Hematopoietic multipotent progenitor cell treated with erythropoietin and hydrocortisone succinate and interleukin-3 and kit ligand, for 15 days (in vitro differentiated cells): ENCODE measurements at places on chromosomes 12 and 14.

DNA sequence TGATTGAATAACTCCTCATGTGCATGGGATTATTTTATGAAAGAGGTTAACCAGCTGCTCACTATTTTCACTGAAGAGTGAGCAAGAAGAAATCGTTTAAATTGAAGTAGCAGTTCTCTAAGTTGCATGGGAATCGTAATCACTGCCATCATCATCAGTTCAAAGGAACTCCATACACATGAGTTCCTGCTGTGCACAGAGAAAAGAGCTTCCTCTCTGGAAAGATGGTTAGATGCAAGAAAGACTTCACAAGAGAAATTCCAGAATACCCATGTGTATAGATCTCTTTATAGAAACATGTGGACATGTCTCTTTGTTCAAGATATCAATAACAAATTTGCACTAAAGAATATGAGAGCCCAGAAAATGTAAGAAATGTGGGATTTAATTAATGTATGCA lies 291.3 kb downstream of the PDZRN4 start:
- no peak for DNase-seq

- no peak for DNase-seq
Observed at GRCh38 chr12:88411689-88412088, 168.6 kb downstream of the KITLG start.

- no peak for DNase-seq
Observed at GRCh38 chr12:125583071-125583470, 517.8 kb downstream of the AACS start.

- DNase-seq, result no peak
Observed at GRCh38 chr14:52355016-52355431, 40.9 kb downstream of the PTGER2 start.

DNA sequence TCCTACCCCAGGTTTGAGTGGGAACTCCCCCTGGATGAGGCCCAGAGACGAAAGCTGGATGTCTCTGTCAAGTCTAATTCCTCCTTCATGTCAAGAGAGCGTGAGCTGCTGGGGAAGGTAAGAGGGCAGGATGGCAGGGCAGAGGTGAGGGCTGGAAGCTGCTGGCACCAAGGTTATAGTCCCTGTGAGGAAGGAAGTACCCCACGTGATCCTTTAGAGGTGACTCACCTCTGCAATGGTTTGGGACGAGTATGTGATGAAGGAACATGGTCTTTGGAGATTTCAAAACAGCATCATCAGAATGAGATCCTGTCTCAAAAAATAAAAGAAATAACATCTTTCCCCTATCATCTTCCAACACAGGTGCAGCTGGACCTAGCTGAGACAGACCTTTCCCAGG lies 9.2 kb upstream of the MYL6B start:
- DNase-seq, result no peak

- no peak for DNase-seq
Observed at GRCh38 chr12:98894412-98895085, 249.5 kb downstream of the APAF1 start.

DNA sequence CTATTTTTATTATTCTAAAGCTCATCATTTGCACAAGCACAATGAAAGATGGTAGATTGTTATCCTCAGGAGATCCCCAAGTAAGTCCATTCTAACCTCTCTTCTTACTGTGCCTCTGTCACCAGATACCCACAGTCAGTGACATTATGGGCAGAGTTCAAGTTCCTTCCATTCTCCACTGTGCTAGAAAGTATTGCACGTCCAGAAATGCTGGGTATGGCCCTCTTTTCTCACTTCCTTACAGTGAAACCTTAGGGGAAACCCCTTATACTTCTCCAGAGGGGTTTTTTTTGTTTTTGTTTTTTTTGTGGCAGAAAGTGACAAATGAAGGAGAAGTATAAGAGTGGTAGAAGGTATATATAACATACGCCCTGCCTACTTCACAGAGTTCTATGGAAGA lies 102.9 kb downstream of the DIO2 start:
- no peak for DNase-seq

DNA sequence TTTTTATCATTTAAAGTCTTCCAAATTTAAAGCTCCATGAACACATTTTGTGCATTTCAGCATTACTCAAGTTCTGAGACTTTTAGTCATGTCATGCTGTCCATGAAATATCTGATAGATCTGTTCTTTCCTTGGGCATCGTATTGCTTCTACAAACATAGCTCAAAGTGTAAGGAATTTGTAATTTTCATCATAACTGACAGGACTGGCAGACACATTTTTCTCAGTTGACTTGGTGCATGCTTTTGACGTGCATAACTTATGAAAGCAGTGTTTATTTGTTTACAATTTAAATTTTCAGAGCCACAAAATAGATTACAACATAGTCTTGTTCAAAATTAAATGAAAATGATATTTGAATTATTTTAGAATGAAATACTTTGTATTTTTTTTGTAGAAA lies 812.1 kb upstream of the NOVA1 start:
- DNase-seq, result no peak

DNA sequence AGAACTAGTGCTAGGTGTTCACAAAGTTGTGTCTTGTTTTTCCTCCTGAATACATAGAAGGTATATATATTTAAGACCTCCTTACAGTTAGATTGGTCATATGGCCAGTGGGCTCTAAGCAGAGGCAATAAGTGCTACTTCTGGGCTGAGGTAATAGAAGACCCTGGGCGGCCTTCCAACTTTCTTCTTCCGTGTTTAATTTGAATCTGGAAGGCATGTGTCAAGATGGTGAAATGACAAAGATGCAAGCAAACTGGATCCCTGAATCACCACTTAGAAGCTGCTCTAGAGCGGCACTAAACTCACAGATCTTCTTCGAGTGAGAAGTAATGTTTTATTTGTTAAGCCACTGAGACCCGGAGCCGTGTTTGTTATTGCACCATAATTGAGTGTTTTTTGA lies 201.0 kb upstream of the GZMB start:
- no peak for DNase-seq

- DNase-seq, result no peak
Observed at GRCh38 chr14:93970585-93970964, 5.8 kb downstream of the ASB2 start.

GRCh38 chr14:106080922-106081321 lies 554.5 kb downstream of the TMEM121 start:
- DNase-seq, result no peak

GRCh38 chr12:42325653-42326474 lies at the start of the genes PPHLN1 and ZCRB1:
Gene PPHLN1, plus strand, starts transcription at chr12:42326167. Its CDS starts 9,736 bp downstream, at chr12:42335903.
Gene ZCRB1, minus strand, starts transcription at chr12:42326094. Its CDS starts 1,992 bp downstream, at chr12:42324102.
- peak; percentile 86 for DNase-seq

- DNase-seq, result no peak
Observed at GRCh38 chr12:12797794-12798152, 12.3 kb downstream of the APOLD1 start.

GRCh38 chr12:8629486-8630033 lies 16.9 kb upstream of the AICDA start:
- no peak for DNase-seq

GRCh38 chr12:5521456-5522325 lies 89.8 kb downstream of the NTF3 start:
- no peak for DNase-seq

DNA sequence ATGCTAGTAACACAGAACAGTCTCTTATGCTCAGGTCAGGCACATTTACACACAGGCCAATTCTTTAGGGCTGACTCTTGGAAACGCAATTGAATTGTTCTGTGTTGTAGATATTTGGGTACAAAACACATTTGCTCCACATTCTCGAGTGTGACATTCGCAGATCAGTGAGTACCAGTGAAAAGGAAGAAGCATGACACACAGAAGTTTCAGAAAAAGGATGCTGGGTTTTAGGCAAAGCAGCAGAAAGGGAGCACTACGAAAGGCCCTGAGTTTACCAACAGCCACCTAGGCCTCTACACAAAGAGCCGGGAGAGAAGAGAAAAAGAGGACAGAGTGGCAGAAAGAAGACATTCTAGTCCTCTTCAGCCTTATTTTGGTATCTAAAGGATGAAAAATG lies 254.4 kb upstream of the BTG1 start:
- DNase-seq, result no peak

DNA sequence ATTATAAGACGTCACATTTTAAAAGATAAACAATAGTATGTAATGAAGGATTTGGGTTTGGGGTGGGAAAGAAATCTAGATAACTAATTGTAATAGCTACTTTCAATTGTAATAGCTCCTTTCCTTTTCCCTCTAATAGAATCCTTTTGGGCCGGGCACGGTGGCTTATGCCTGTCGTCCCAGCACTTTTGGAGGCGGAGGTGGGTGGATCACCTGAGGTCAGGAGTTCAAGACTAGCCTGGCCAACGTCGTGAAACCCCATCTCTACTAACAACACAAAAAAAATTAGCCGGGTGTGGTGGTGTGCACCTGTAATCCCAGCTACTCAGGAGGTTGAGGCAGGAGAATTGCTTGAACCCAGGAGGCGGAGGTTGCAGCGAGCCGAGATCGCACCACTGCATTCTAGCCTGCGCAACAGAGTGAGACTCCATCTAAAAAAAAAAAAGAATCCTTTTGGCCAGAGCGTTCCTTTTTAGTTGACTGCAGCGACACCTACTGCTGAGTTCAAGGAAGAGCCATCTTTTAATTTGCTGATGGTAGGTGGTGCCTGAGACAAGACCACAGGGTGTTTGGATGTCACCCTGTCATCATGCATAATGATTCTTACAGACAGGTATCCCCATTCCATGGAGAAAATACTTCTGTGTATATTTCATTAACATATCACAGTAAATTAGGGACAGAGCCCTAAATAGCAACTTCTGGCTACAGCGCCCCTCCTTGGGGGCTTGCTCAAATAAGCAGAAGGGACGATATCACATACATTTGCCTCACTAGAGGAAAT lies 79.5 kb downstream of the ARMH4 start:
- peak; percentile 46 for DNase-seq

- DNase-seq, result no peak
Observed at GRCh38 chr12:11729008-11729407, 79.5 kb downstream of the ETV6 start.

- DNase-seq, result no peak
Observed at GRCh38 chr14:94374116-94374515, 14.3 kb downstream of the SERPINA1 start.

- DNase-seq, result no peak
Observed at GRCh38 chr14:50792634-50793068, 38.3 kb downstream of the NIN start.

- no peak for DNase-seq
Observed at GRCh38 chr14:56895154-56895553, 84.9 kb upstream of the OTX2 start.

GRCh38 chr14:100644383-100644782 lies 57.2 kb upstream of the BEGAIN start:
- no peak for DNase-seq

GRCh38 chr14:30355431-30355913 lies 203.5 kb upstream of the G2E3 start:
- DNase-seq, result no peak

- no peak for DNase-seq
Observed at GRCh38 chr12:51307655-51308593, 16.1 kb downstream of the BIN2 start.

DNA sequence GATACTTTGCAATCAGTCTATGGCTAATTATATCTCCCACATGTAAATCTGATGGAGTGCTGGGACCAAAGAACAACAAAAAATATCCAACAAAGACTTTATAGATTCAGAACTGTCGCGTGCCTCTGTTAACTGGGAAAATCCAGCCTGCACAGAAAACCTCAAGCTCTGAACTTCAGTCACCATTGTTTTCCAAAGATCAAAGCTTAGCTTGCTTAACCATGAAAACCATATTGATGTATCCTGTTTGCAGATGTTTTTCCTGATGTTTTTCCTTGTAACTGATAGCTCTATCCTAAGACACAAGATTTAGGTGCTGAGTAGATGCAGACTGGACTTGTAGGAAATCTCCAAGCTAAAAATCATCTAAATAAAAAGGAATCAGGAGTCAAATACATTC lies 163.7 kb downstream of the GXYLT1 start:
- no peak for DNase-seq

DNA sequence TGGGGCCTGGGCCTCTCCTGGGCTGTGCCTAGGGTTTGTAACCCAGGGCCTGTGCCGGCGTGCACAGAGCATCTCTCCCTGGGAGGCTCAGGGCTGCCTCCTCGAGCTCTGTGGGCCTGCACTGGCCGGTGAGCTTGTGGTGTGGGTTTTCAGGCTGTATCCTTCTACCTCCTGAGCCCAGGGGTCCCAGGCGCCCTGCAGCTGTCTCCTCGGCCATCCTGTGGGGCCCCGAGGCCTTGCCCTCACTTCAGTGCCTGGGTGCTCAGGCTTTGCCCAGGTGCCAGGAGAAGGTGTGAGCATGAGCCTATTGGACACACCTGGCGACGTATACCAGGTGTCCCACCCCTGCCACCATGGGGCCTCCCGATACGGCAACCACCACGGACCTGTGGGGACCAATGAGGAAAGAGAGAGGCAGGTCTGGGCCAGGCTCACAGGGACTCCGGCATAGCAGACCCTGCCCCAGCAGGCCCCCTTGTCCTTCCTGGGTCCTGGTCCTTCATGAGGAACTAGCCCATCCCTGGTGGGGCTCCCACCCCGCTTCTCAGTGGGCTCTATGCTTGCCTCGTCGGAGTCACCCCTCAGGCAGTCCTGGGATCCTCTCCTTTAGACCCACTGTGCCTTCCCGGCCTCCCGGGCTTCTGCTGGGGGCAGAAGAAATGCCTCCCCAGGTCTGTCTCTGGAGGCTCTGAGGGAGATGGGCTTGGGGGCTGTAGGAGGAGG lies 400.2 kb downstream of the TMEM121 start:
- no peak for DNase-seq

DNA sequence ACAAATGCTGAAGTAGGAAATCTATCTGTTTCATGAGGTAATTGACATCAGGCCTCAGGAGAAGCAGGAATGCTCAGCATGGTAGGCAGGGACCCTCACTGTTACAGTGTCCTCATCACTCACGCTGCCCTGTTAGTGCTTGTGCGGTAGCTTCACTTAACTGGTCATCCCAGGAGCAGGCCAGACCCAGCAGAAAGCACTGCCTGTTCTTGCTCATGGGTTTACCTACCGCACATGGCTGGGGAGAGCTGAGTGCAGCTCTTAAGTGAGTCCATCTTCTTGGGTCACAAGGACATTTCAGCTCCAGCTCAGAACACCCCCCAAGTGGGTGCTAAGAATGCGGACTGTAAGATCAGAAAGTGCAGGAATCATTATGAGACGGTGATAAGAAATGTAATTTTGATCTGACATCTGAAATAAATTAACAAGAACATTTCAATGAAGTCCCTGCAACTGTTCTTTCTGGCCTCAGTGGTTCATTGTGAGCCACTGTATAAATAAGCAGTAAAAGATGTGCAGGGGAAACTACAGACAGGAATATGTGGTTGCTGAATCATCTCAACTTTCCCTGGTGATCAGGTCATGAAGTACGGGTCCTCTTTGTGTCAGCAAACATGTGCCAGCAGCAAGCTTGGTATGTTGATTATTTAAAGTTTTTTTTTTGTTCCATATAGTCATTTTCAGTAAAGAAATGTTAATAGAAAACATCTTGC lies 757.7 kb upstream of the TMEM132C start:
- no peak for DNase-seq

DNA sequence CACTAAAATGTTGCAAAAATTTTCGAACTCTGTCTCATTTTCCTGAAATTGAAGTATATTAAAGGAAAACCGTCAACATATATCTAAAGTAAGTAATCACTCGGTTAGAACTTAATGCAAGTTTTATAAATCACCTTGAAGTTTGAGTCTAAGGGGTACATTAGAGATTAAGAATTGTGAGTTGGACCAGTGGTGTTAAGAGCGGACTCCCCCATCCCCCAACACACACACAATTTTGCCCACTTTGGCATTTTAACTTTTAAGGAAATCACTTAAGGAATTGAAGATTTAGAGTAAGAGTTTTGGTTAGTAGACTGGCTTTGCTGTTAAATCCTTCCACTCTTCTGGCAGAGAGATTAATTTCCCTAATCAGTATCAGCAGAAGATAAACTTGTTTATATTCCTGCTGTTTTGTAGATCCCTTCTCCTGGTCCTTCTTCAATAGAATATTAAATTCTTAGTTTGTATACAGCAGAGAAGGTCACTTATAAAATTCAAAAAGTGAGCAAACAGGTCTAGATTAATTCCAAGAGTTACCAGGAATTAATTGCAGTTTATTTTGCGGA lies 1.5 kb downstream of the HIF1A start:
- DNase-seq, result no peak
